ENCODE measurements at places on chromosomes 16 and 17.

DNA sequence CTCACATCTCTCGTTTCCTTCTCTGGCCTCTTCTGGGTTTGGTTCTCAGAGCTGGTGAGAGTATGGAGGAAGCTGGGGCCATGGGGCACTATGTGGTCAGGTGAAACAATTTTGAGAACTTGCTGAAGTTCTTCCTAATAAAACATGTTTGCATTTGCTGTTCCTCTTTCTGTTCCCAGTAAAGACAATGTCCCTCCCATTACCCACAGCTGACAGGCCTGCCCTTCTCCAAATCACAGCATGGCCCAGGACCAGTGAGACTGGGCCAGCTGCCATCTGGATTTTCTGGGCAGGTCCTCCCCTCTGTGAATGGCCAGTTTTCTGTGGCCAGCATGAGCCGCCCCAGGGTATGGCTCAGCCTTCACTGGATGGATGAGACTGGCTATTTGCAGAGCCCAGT lies at the start of gene CD300H:
Gene CD300H (minus strand): TSS at position 113 of the 400 bp plus-strand sequence.
- DNase-seq: no peak

DNA sequence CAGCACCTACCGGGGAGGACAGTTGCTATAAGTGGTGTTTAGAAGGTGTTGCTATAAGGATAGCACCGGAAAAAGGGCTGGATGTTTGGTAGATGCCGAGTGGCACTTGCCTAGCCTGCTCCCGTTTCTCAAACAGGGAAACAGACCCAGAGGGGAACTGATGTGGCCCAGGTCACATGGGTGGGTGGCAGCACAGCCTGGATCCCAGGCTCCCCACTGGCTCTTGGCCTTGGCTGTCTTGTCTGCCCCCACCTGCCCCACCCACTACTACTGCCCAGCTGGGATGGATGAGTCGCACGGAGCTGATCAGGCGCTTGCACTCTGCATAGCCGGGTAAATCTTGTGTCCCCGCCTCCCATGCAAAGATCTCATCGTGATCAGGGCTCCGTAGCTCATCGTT lies 7.2 kb downstream of the SMTNL2 start:
- no peak for DNase-seq

DNA sequence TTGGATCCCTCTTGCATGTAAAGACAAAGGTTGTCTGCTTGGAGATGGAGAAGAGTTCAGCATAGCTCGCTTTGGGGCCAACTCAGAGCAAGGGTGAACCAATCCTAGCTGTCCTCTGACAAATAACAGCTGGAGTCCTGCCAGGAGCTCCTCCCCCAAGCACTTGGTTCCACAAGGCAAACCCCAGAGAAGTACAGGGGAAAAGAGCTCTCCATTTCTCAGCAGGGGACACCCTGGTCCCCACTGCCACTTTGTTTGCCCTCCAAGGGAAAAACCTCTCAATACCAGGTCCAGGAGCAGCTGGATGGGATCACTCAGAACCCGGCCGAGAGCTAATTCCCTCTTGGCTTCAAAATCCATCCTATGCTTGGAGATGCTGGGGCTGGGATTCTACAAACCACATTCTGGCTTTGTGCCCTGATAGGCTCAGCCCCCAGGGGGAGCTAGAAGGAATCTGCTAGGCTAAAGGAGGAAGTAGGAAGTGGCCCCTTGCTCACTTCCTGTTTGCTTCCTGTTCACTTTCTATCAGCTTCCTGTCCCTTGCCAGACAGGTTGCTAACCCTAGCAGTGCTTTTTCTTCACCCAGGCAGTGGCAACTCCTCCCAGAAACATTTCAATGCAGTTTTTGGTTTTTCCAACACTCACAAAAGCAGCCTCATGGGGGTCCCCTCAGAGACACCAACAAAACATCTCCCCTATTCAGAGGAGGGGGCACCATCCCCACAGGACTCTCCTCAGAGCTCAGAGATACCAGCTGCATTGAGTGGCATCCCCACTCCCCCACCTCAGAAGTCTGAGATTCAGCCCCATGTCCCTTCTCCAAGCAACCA lies 30.7 kb downstream of the CDRT4 start:
- no peak for DNase-seq

GRCh38 chr16:964356-965035 lies 6.3 kb downstream of the LMF1 start:
- DNase-seq: no peak

GRCh38 chr16:83994087-83994486 lies 26.0 kb downstream of the NECAB2 start:
- no peak for DNase-seq

DNA sequence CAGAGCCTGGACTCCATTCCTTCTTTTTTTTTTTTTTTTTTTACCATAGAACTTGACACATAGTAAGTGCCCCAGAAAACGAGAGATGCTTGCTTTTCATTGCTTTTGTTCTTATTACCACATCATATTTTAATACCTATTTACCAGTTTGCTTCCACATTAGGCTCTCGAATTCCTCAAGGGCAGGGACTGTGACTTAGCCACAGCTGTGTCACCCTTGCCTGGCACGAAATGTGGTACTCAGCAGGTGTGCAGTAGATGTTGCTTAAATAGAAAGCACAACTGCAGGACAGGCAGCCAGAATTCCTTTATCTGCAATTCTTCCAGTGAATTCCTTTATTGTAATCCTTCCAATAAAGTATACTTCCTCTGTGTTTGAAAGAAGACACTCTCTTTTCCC lies 393.0 kb downstream of the HAPSTR1 start:
- DNase-seq: no peak

- no peak for DNase-seq
These were observed 3.8 kb upstream of the JPT2 start for GRCh38 chr16:1674306-1674705.

DNA sequence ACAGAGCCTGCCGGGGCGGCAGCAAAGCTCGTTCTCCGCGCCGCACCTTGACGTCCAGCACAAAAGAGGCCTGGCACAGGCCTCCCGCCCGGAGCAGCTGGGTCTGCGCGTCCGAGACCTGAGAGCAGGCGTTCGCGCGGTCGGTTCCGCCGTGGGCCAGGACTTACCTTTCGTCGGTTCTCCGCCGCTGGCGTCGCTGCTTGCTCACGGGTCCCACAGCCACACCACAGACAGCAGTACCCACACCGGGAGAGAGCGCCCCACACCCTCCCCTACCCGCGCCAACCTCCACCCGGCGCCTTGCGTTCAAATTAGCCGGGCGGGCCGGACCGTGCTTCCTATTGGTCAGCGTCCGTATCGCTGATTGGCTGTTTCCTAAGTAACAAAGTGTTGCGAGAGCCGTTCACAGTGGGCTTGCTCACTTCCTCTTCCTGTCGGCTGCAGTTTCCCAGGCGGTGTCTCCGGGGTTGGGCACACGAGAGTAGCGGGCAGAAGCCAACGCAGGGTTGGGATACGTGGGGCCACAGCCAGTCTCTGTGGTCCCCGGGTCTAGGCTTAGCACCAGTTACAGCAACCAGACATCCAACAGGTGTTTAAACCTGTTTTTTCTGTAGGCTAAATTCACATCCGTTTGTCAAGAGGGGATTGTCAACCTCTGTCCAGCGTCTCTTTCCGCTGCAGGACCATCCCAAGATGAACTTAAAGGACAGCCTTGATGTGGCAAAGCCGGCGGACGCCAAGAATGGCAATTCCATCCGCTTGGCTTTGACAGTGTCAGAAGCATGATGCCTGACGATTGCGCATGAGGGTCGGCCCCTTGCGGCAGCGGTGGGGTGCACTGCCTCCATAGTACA lies at the start of gene KIF18B:
Gene KIF18B (minus strand): TSS at position 313 of the 854 bp plus-strand sequence. CDS start 11,429 bp downstream, outside the sequence.
- DNase-seq: peak; percentile 99

- DNase-seq: no peak
These were observed 66.4 kb downstream of the NXN start for GRCh38 chr17:913207-913606.

DNA sequence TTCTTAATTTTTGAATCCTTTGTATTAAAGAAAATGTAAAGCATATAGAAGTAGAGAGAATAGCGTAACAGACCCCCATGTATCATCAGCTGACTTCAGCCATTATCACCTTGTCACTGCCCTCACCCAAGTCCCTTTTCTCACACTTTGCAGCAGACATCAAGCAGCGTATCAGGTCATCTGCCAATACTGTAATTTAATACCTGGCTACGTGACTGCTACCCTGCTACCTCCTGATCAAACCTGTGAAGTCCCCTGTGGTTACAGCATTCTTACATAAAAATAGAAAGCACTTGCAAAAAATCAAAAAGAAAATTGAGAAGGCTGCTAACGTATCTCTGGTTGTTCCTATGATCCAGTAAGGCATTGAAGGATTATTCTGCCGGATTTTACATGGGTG lies 96.4 kb downstream of the PLCG2 start:
- no peak for DNase-seq

- no peak for DNase-seq
These were observed 8.9 kb downstream of the SHPK start for GRCh38 chr17:3626831-3627768.

DNA sequence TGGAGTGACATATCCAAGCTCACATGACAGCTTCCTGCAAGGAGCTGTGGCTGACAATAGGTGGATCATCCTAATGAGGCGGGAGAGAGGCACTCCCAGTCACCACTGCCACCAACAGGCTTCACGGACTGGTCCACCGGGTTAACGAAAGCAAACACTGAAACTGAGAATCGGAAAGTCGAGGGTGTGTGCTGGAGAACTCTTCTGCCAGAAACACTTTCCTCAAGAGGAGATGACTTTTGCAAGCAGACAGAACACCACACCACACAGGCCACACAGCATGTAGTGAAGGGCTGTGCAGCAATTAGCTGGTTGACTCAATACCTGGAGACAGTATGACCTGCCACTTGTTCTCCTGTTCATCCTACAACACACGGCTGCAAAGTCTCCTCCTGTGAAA lies 53.0 kb upstream of the DNAJA2 start:
- DNase-seq: no peak

- DNase-seq: no peak
These were observed 227.8 kb upstream of the CDH11 start for GRCh38 chr16:65349626-65350025.

GRCh38 chr16:60905811-60906210 lies 1130.4 kb downstream of the CDH8 start:
- DNase-seq: no peak

DNA sequence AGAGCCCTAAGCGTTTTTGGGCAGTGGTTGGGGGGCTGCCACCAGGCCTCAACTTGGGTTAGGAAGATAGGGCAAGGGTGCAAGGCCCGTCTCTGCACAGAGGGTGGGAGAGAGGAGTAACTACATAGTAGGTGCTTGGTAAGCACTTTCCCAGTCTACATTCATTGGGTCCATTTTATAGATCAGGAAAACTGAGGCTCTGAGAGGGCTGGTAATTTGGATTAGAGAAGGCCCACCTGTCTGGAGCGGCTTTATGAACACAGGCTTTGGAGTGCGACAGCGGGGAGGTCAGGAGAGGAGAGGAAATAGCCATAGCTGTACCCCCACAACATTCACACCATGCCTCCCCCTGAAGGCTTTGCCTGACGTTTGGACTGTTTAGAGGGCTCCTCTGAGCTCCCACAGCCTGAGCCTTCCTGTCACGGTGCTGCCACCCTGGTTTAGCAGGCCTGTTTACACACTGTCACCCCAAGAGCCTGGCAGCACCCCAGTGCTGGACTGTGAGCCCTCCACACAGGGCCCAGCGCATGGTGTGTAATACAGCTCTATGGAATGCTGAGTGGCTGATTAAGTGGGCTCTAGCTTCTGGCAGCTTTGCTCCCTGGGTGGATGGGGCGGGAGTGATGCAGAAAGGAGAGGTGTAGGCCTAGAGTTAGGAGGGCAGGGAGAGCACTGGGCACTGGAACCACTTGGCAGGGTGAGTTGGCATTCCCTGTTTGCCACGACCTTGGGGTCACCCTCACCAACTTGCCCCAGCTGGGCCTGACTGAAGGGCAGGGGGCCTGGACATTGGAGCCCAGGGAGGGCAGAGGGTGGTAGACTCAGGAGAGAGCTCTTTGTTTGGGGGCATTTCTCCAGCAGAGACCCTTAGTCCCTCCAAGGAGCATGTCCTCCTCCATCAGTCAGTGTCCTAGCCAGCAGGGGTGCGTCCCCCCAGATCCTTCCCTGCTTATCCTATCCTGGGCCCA lies 73.7 kb downstream of the RAI1 start:
- DNase-seq: no peak

DNA sequence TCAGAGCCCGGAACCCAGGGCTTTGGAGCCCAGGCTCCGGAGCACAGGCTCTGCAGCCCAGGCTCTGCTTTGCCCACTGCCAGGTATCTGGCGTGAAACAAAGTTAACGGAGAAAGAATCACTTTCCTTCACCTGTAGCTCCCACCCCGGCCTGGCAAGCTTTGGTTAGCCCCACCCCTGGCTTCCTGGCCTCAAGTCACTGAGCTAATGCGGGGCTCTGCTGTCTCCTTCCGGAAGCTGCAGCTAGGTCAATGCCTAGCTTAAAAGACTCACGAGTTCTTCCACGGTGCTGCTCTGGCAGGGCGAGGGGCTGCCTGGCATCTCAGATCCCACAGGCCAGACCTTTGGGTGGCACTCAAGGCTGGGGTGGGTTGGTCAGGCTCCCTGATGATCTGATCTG lies 21.1 kb upstream of the SPPL2C start:
- DNase-seq: no peak

DNA sequence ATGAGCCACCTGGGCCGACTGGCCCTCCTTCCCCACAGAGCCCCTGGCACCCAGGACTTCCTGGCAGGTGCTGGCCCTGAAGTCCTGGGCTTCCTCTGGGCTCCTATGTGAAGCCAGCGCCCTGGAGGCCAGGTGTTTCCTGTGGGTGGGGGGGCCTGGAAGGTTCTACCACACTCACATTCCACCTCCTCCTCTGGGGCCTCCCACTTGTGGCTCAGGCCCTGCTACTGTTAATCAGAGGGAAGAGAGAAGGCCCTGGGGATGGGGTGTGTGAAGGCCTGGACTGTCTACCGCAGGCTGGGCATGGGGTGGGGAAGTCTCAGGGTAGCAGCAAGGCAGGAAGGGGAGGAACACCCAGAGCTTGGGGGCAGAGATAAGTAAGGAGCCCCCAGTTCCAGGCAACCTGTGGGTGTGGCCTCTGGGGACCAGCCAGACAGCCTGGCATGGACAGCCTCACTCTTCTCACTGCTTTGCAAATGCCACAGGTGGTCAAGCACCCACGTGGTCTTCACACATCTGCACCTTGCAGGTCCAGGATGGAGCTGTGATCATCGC lies 111.9 kb upstream of the TNRC6C start:
- peak; percentile 63 for DNase-seq

GRCh38 chr16:9053006-9053601 lies 38.3 kb upstream of the HAPSTR1 start:
- DNase-seq: no peak

GRCh38 chr16:18932243-18932987 lies 6.2 kb upstream of the SMG1 start:
- DNase-seq: no peak

- DNase-seq: peak; percentile 79
These were observed 14.9 kb upstream of the CBFB start for GRCh38 chr16:67013823-67014633.

All from NCI-H2081 (cell line).